ENCODE measurements at places on chromosomes 5 and 9.

- no peak for DNase-seq
Measured at GRCh38 chr9:84775056-84775643, 105.6 kb downstream of the NTRK2 start.

GRCh38 chr5:68405784-68406743 lies 190.5 kb downstream of the PIK3R1 start:
- DNase-seq: no peak

- DNase-seq: no peak
Measured at GRCh38 chr9:124342776-124343485, 72.3 kb downstream of the PSMB7 start.

DNA sequence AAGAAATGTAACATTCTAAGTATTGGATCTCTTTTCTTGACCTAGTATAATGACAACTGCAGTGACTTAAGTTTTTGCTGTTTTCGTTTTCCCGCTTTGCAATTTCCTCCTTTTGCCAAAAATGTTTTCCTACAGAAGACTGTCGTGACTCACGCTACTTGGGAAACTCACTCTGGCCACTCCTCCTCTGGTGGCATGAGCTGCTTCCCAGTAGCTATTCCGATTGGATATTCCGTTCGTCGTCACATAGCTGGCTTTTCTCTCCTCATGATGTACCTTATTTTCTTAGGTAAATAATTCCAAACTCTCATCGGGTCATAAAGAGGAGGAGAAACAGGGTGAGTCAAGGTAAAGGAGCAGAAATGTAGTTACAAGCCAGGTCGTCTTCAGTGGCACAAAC lies 64.9 kb downstream of the GOLPH3 start:
- no peak for DNase-seq

- no peak for DNase-seq
Measured at GRCh38 chr9:133996531-133997520, 4.7 kb upstream of the VAV2 start.

GRCh38 chr5:147658293-147658932 lies 124.1 kb downstream of the JAKMIP2 start:
- DNase-seq: no peak
